Activated T-helper 2 cell treated with anti-CD3 and anti-CD28 coated beads, Interferon-gamma antibody, Interleukin-2, Interleukin-4, amounts not matched to agents 10 μg/mL and 5 μg/mL and 100 μg/mL, durations not matched to agents 14 hours and 24 hours and 36 hours (primary cell): ENCODE measurements at places on chromosomes 5 and 9.

DNA sequence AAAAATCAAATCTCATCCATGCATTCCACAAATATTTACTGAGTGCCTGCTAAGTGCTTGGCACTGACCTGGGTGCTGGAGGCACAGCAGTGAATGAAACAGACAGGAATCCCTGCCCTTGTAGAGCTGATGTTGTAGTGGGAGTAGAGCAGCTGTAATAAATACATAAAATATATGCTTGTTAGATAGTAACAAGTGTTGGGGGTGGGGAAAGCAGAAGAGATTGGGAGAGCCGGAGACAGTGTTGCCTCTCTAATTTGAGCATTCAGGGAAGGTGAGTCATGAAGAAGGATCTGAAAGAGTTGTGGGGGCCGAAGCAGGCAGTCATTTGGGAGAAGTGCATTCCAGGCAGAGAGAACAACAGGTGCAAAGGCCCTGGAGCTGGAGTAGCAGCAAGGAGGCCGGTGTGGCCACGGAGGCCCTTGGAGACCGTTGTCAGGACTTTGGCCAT is 97.9 kb downstream of the ZNF618 start:
- DNase-seq = no peak
- no peak overlapping the region for H3K27ac ChIP-seq
- H3K4me1 ChIP-seq = no peaks in the 10 kb centered on the region
- H3K27me3 ChIP-seq = no peaks in the 10 kb centered on the region
- H3K4me3 ChIP-seq = no peak overlapping the region
- H3K36me3 ChIP-seq = no peaks in the 10 kb centered on the region

GRCh38 chr9:115306865-115307264 is 188.9 kb upstream of the TNC start:
- no peaks in the 10 kb centered on the region for H3K27me3 ChIP-seq
- no peak for DNase-seq
- H3K4me3 ChIP-seq = no peak overlapping the region

- H3K4me1 ChIP-seq = peaks cover 44% of the 10 kb centered on the region
- no peak for DNase-seq
- H3K27me3 ChIP-seq = peaks cover 11% of the 10 kb centered on the region
- no peak overlapping the region for H3K27ac ChIP-seq
- no peaks in the 10 kb centered on the region for H3K36me3 ChIP-seq
- H3K4me3 ChIP-seq = no peak overlapping the region
Measured at GRCh38 chr9:88949425-88949824, 41.8 kb upstream of the S1PR3 start.

- no peaks in the 10 kb centered on the region for H3K4me1 ChIP-seq
- no peaks in the 10 kb centered on the region for H3K27me3 ChIP-seq
- H3K4me3 ChIP-seq = no peak overlapping the region
Measured at GRCh38 chr9:133979273-133979920, 12.7 kb downstream of the VAV2 start.

DNA sequence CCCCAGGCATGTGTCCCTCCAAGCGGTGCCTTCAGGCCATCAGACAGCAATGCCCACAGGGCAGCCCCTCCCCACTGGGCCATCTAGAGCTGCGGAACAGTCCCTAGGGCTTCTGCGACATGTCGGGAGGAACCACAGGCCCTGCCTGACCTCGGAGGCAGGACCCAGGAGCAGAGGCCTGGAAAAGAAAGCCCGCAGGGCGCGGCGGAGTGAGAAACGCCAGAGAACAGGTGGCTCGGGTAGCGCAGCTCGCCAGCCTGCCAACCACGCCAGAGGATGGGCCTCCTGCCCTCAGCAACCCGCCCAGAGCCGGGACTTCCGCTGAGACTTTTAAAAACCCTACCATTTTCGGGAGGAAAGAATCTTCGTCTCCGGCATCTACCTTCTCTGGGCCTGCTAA is 715 bp downstream of the LCN8 start:
- H3K27me3 ChIP-seq = peaks cover 3% of the 10 kb centered on the region
- DNase-seq = no peak
- no peak overlapping the region for H3K27ac ChIP-seq
- no peaks in the 10 kb centered on the region for H3K4me1 ChIP-seq

- H3K4me1 ChIP-seq = peaks cover 6% of the 10 kb centered on the region
- no peak for DNase-seq
- H3K36me3 ChIP-seq = no peaks in the 10 kb centered on the region
Measured at GRCh38 chr5:57608542-57608941, 125.9 kb upstream of the ACTBL2 start.

DNA sequence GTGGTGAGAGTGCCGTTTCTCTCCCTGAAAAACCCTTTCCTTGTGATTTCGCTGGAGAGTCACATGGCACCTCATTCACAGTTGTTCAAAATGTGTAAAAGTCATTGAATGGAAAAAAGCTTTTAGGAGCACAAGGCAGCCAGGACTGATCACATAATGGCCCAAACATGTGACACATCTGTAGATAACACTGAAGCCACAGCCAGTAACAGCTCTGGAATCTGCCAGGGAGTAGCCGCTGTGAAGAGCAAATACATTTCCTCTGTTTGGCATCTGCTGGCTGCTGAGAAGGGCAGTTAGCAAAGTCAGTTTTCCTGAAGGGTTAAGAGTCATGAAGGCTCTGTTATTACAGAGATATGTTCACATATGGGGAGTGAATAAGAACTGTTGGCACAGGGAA is 271.8 kb downstream of the NNT start:
- no peak overlapping the region for H3K27ac ChIP-seq
- no peaks in the 10 kb centered on the region for H3K36me3 ChIP-seq
- H3K27me3 ChIP-seq = no peaks in the 10 kb centered on the region
- no peak overlapping the region for H3K4me3 ChIP-seq
- no peak for DNase-seq
- no peaks in the 10 kb centered on the region for H3K4me1 ChIP-seq

DNA sequence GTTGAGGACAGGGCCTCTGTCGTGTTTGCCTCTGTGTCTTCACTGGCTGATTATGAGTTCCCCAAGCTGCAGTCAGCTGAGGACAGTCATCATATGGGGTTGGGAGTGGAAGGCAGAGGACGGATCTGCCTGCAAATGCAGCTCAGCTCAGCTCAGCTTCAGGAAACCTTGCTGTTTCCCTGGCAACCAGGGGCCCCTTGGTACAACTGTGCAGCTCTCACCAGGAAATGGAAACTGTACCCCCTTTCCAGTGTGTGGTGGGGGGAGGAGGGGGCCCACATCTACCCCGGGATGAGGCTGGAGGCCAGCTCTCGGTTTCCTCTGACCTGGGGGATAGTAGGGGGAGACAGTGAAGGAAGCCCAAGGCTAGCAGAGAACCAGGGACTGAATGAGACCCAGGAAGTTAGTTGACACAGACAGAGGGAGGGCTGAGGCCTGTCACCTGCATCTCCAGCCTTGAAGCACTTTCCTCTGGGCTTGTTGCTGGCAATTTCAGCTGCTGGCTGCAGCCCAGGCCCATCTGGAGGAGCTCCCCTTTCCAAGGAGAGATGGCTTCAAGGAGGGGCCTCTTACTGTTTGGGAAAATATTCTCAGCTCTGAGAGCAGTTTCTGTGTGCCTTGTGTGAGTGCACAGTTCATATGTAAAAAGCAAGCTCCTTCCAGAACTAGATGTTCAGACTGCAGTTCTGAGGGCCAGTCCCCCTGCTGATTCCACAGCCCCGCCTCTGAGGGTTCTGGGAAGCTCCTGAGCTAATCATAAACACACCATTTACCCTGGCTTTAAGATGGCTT is 6.9 kb downstream of the ANXA6 start:
- H3K36me3 ChIP-seq = peaks cover 76% of the 10 kb centered on the region
- peaks cover 78% of the 10 kb centered on the region for H3K4me1 ChIP-seq
- peak; percentile 69 for DNase-seq
- no peaks in the 10 kb centered on the region for H3K27me3 ChIP-seq

GRCh38 chr5:164809821-164810220 is 1304.4 kb downstream of the MAT2B start:
- H3K4me1 ChIP-seq = no peaks in the 10 kb centered on the region
- no peak overlapping the region for H3K4me3 ChIP-seq
- H3K27me3 ChIP-seq = no peaks in the 10 kb centered on the region
- DNase-seq = no peak
- H3K27ac ChIP-seq = no peak overlapping the region
- H3K36me3 ChIP-seq = no peaks in the 10 kb centered on the region

- H3K27ac ChIP-seq = no peak overlapping the region
- no peaks in the 10 kb centered on the region for H3K36me3 ChIP-seq
- no peak for DNase-seq
- H3K4me1 ChIP-seq = no peaks in the 10 kb centered on the region
- no peak overlapping the region for H3K4me3 ChIP-seq
Measured at GRCh38 chr9:134967547-134967930, 49.8 kb upstream of the FCN1 start.

DNA sequence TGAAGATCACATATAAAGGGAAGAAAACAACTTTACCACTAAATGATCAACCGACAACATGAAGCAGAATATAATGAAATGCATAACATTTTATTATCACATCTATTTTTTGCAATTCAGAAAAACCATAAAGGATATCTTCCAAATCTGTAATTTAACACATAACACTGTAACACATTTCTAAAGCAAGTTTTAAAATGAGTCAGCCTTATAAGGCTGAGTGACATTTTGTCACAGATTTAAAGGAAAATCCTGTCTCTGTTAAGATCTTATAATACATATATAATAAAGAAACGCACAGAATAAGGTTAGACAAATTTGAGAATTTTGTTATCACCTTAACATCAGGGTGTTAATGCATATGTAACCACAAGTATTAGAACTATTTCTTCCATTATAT is 198.4 kb upstream of the RASA1 start:
- no peak overlapping the region for H3K4me3 ChIP-seq
- H3K4me1 ChIP-seq = peaks cover 15% of the 10 kb centered on the region
- no peak for DNase-seq
- no peaks in the 10 kb centered on the region for H3K27me3 ChIP-seq
- no peaks in the 10 kb centered on the region for H3K36me3 ChIP-seq

DNA sequence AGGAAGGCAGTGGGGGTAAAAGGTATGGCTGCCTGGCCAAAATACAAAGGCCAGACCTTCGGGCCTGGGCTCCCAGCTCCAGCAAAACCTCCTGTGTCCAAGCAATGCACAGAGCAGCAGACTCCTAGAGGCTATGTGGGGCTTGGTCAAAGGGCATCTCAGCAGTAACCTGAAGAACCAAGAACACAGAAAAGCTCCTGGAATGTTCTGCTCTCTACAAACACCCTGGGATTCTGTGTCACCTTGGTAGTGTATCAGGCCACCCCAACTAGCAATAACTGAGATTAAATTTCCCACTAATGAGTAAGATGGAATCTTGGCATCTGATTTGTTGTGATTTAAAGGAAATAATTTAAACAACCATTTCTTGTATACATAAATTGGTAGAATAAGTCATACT is 158.6 kb downstream of the GLIS3 start:
- peaks cover 19% of the 10 kb centered on the region for H3K27me3 ChIP-seq
- no peak overlapping the region for H3K27ac ChIP-seq
- DNase-seq = no peak
- peaks cover 3% of the 10 kb centered on the region for H3K4me1 ChIP-seq
- no peaks in the 10 kb centered on the region for H3K36me3 ChIP-seq

GRCh38 chr9:129305246-129305645 is 127.2 kb upstream of the IER5L start:
- H3K27ac ChIP-seq = no peak overlapping the region
- no peaks in the 10 kb centered on the region for H3K36me3 ChIP-seq
- no peak for DNase-seq
- peaks cover 4% of the 10 kb centered on the region for H3K27me3 ChIP-seq
- H3K4me3 ChIP-seq = no peak overlapping the region
- peaks cover 9% of the 10 kb centered on the region for H3K4me1 ChIP-seq
